Neuronal stem cell (in vitro differentiated cells): ENCODE measurements at places on chromosomes 6 and 20.

- H3K27ac ChIP-seq = no peak overlapping the region
- H3K36me3 ChIP-seq = no peaks in the 10 kb centered on the region
- H3K4me3 ChIP-seq = no peak overlapping the region
- no peaks in the 10 kb centered on the region for H3K27me3 ChIP-seq
- DNase-seq = no peak
- H3K4me1 ChIP-seq = no peaks in the 10 kb centered on the region
Observed at GRCh38 chr6:101429270-101429669, 35.8 kb downstream of the GRIK2 start.

GRCh38 chr20:34562641-34563040 lies 4.1 kb downstream of the MAP1LC3A start:
- DNase-seq = no peak
- peaks cover 14% of the 10 kb centered on the region for H3K4me1 ChIP-seq
- H3K27ac ChIP-seq = no peak overlapping the region
- peaks cover 2% of the 10 kb centered on the region for H3K27me3 ChIP-seq
- peaks cover 43% of the 10 kb centered on the region for H3K36me3 ChIP-seq

DNA sequence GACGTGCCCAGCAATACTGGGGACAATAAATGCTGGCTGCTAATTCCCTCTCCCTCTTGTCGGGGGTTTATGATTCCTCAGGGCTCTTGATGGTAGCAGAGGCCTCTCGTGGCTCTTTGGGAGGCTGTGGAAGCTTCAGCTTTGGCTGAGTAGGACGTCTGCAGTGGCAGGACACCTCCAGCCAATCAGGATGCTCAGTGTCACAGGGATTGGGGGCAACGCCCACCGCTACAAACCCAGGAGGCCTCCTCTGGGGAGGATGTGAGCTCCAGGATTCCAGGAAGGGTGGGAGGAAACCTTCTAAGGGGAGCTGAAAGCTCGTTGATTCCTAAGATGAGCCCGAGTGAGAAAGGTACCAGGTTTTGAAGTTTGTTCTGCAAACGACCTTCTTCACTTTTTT lies 19.4 kb downstream of the RSPO4 start:
- no peak overlapping the region for H3K4me3 ChIP-seq
- no peak overlapping the region for H3K27ac ChIP-seq
- no peaks in the 10 kb centered on the region for H3K4me1 ChIP-seq
- no peaks in the 10 kb centered on the region for H3K36me3 ChIP-seq
- no peaks in the 10 kb centered on the region for H3K27me3 ChIP-seq

DNA sequence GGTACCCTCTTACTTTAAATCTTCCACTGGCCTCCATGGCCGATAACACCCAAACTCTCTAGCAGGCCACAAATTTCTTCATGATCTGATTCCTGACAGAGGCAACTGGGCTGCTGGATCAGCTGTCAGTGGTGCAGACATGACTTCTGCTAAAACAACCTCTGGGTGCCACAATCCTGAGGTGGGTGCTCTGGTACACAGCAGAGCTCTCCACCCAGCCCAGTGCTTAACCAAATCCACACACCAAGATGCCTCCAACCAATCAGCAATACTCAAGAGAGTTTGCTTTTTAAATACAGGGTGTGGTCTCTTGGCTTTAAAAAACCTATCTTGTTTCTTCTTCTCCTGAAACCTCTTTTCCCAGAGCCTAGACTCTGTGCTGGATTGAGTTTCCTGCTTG lies 126.6 kb upstream of the SPACA1 start:
- H3K4me3 ChIP-seq = no peak overlapping the region
- no peaks in the 10 kb centered on the region for H3K4me1 ChIP-seq
- DNase-seq = no peak
- no peaks in the 10 kb centered on the region for H3K36me3 ChIP-seq
- H3K27me3 ChIP-seq = no peaks in the 10 kb centered on the region

GRCh38 chr20:25867776-25868649 lies 171.4 kb upstream of the ZNF337 start:
- DNase-seq = no peak
- H3K36me3 ChIP-seq = no peaks in the 10 kb centered on the region
- peaks cover 14% of the 10 kb centered on the region for H3K27me3 ChIP-seq
- peak overlapping the region; percentile 59 for H3K4me3 ChIP-seq
- H3K4me1 ChIP-seq = peaks cover 9% of the 10 kb centered on the region

GRCh38 chr20:60281295-60281694 lies 323.1 kb downstream of the CDH26 start:
- H3K4me3 ChIP-seq = no peak overlapping the region
- no peaks in the 10 kb centered on the region for H3K36me3 ChIP-seq
- H3K27ac ChIP-seq = no peak overlapping the region
- DNase-seq = no peak
- no peaks in the 10 kb centered on the region for H3K4me1 ChIP-seq
- H3K27me3 ChIP-seq = no peaks in the 10 kb centered on the region

GRCh38 chr6:109456710-109457561 lies 1.4 kb upstream of the MICAL1 start:
- DNase-seq = no peak
- H3K4me1 ChIP-seq = peaks cover 16% of the 10 kb centered on the region
- no peaks in the 10 kb centered on the region for H3K27me3 ChIP-seq
- peaks cover 23% of the 10 kb centered on the region for H3K36me3 ChIP-seq

- no peaks in the 10 kb centered on the region for H3K27me3 ChIP-seq
- no peak for DNase-seq
- H3K4me1 ChIP-seq = no peaks in the 10 kb centered on the region
- no peak overlapping the region for H3K27ac ChIP-seq
Observed at GRCh38 chr6:41190791-41191190, 10.2 kb downstream of the TREML2 start.

DNA sequence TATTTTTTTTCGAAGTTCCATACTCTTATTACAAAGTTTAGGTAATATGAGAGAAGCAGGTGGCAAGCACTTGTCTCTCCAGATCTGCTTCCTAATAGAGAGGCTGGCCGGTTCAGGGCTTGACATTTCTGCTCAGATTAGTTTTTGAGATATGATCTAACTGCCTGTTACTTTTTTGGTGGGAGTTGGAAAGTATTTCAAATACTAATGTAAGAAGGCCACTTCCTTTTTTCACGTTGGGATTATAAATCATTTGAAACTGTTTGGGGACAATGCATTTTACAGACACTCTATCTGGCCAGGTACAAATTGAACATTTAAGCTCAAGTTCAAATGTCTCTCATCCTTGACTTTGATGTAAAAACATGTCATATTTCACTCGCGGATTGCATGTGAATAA lies 222.1 kb upstream of the SULF2 start:
- H3K36me3 ChIP-seq = no peaks in the 10 kb centered on the region
- H3K4me3 ChIP-seq = no peak overlapping the region
- no peak for DNase-seq
- no peaks in the 10 kb centered on the region for H3K27me3 ChIP-seq
- no peak overlapping the region for H3K27ac ChIP-seq
- no peaks in the 10 kb centered on the region for H3K4me1 ChIP-seq
